ENCODE measurements at places on chromosomes 1 and 21.

DNA sequence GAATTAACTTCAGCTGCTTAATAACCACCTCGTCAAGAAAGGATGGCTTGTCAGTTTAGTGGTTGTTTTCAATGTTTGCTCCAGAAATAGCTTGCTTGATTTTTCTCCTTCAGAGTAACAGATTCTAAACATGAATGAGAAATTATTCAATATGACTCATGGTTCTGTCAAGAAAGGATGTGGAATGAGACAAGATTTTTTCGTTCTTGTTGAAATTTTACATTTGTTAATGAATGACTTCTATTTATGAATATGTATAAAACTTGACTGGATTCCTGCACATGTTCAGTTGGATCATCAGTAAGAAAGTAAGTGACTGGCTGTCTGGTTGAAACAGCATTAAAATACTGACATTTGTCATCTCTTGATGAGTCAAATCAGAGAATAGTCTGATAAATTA lies 38.3 kb downstream of the IFI44 start:
- no peak for DNase-seq

- no peak for DNase-seq
These were observed 77.4 kb downstream of the NDUFS5 start for GRCh38 chr1:39103328-39104157.

DNA sequence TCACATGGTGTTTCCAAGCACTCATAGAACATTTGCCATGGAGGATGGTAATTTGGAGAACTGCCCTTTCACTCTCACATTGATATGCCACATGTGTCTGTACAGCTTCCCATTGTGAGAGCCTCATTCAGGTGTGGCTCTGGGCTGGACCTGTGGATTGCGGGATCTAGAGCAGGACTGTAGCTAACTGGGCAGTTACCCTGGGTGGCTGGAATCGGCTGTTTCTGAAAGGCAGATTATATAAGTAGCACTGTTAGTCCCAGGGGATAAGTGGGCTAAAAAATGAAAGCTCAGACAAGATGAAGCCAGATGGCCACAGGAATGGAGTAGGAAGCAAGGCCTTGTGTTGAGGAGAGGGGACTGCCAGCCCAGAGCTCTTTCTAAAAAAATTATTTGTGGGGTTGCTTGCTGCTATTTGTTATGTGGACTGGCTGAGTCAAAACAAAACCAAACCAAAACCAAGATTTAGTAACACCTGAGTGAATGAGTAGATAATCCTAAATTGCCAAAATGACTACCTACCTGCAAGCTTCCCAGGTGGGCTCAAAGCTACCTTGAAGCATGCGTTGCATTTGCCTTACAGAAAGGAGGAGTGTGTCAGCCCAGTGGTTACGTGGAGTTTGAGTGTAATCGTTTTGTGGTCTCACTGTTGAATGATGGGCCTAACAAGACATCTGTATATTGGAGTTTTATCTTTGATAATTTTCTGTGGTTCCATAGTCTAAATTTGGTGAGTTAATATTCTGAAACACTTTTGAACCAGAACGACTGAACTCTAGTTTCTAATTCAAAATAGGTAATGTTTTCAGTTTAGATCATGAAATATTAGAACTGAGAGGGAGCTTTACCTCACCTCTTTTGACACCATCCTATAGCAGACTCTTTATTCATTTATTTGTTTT lies 58.0 kb downstream of the SDCCAG8 start:
- no peak for DNase-seq

GRCh38 chr1:46342084-46342656 lies 1.6 kb downstream of the NSUN4 start:
- DNase-seq = no peak

DNA sequence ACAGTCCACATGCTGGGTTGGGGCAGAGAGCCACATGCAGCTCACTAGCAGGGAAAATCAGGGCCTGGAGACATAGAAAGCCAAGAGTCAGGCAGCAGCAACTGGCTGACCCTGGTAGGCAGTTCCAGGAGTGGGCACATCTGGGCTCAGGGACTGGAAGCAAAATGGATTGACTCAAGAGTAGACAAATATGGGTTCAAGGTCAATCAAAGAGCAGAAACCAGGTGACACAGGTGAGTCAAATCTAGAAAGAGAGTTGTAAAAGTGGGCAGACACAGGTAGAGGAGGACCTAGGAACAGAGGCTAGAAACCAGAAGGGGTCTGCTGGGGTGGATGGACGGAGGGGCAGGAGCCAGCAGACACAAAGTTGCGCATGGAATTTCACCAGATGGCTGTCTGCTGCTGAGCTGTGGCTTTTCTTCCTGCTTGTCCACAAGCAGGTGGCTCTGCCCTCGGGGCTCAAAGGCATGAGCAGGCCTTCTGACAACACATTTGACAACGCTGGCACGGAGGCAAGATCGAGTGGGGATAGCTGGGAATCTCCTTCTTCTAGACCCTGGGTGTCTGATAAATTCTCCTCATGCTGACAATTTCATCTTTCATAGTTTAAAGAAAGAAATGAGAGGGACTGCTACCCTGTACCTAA lies 40.8 kb upstream of the IGSF3 start:
- no peak for DNase-seq

DNA sequence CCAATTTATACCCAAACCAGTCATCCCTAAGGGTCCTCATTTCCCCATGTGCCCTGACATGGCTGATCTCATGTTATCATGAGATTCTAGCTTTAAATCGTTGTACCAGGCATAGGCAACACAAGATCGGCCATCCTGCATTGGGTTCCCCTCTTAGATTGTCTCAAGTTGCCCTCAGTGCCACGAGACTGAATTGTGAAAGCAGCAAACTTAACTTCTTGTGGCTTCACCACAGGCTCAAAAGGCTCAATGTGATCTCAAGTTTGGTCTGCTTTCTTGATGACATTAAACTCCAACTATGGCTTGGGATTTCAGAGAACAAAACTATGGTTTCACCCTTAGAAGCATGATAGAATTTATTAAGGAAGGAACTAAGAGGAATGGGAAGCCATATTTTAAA lies 168.5 kb upstream of the SYT6 start:
- no peak for DNase-seq
